ENCODE measurements at places on chromosomes 11 and 22.
A peak's percentile ranks its signal among the peaks of the same experiment; 100 is the strongest.

DNA sequence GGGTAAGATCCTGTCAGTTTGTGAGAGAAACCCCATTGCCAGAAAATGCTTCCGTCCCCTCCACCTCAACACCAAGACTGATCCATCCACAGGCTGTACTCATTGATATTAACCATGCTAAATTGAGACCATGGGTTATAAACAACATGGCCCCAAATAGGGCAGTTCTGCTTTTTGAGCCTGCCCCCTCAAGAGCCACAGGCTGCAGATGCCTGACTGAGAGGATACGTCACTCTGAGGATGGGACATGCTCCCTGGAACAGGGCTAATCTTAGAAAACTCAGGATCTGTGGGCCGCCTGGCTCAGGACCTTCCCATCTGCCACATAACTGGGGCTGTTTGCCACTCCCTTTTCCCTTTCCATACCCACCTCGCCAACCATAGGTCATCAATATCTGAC, 99.8 kb downstream of the MICAL2 start:
- DNase-seq, result no peak

DNA sequence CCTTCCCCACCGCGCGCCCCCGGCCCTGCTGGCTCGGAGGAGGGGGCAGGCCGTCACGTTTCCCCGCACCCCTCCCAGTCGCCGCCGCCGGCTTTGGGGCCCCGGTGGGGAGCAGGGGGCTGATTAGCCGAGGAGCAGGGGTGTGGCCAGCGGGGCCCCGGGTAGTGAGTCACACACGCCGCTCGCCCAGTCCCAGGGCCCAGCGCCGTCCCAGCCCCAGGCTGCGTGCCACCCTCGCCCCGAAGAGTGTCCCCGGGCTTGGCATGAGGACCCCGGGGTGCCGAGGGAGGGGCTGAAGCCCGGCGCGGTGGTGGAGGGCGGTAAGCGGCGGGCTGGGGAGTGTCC, 34.4 kb downstream of the PRDM11 start:
- DNase-seq, result peak; percentile 49

- no peak for DNase-seq
Measured at GRCh38 chr11:130473795-130474377, 25.4 kb downstream of the ADAMTS15 start.

GRCh38 chr11:123429336-123429735, 733 bp upstream of the GRAMD1B start:
- no peak for DNase-seq

DNA sequence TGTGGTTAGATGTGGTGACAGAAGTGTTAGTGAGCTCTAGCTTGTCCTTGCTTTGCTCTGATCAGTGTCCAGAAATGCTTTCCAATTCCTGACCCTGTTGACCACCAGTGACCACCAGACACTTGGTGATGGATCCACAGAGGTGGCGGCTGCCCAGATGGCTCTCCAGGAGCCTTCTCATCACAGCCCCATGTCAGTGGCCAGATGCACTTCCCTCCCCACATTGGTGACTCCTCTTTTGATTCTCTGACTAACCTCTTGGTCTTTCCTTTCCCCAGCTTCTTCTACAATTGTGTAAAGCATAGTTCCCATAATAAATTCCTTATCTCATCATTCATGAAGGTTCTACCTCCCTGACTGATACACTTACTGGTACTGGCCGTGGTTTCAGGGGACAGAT, 40.1 kb upstream of the CXCR5 start:
- peak; percentile 65 for DNase-seq

- no peak for DNase-seq
Measured at GRCh38 chr11:102435688-102436087, 16.9 kb downstream of the TMEM123 start.

DNA sequence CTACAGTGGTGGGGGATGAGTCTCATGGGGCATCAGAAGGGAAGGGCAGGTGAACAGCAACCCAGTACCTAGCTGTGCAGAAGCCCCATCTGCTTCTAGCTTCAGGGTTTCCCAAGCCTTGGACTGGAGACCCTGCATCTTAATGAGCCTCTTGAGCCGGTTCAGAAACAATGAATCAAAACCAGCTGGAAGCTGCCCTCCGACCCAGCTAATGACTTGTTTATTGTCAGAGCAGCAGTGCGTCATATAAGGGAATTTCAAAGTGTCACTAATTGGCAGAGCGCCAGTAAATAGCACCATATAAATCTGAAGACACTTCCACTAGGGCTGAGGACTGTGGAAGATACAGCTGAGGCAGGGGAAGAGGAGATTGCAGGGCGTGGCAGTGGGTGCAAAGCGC, 57.5 kb downstream of the RPUSD4 start:
- no peak for DNase-seq

DNA sequence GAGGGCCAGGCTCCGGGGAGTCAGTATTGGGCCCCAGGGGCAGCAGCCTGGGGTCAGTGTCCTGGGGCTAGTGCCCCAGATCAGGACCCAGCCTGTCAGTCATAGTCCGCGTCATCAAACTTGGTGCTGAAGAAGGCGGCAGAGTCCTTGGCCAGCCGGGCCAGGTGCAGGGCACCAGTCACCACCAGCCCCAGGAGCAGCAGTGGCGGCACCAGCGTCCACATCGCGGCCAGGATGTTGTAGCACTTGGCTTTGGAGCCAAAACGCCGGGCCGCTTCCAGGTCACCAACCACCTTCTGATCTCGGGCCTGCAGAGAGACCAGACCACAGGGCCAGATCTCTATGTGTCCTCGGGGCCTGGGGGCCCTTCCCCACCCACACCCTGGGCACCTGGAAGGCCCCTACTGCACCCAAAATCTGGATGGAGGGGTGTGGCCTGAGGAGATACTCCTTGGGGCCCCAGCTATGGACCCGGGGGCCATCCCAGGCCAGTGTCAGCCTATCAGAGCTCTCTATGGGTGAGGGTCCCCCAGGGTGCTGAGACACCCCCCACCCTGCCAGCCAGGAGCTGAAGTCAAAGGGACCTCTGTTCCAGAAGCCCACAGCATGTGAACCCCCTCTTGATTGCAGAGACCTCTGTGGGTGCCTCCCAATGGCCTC, 790 bp downstream of the IFITM5 start:
- no peak for DNase-seq

- DNase-seq, result no peak
Measured at GRCh38 chr11:12271826-12272366, 105.5 kb upstream of the PARVA start.

GRCh38 chr22:36100134-36100824, 60.3 kb downstream of the APOL3 start:
- no peak for DNase-seq
